ENCODE measurements at places on chromosomes 11 and 22.

DNA sequence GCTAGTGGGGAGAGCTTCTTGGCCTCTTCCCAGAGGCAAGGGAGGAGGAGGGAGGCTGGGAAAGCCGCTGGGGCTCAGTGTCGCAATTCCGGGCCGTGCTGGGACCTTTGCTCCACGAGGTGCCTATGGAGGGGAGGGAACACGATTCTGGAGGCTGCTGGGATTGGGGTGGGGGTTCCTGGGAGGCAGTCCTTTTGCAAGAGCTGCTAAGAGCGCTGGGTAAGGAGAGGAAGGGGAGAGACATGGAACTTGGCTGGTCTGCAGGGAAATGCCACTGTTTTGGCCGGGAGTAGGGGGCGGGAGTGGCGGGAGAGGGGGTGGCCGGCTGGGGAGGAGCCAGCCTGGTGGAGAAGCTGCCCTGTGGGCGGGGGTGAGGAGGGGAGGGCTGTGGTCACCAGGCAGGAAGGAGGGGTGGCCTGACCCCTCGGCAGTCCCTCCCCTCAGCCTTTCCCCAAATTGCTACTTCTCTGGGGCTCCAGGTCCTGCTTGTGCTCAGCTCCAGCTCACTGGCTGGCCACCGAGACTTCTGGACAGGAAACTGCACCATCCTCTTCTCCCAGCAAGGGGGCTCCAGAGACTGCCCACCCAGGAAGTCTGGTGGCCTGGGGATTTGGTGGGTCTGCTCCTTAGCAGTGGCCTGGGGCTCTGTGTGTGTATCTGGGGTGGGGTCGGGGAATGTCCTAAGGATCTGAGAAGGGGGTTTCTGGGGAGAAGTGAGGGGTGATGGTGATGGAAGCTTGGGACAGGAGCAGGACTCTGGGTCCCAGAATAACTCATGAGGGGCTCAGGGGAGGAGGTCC lies at the start of gene NR1H3:
Gene NR1H3 (plus strand): TSS at position 480 of the 800 bp plus-strand sequence. CDS start 1,221 bp downstream, outside the sequence.
- DNase-seq: no peak

DNA sequence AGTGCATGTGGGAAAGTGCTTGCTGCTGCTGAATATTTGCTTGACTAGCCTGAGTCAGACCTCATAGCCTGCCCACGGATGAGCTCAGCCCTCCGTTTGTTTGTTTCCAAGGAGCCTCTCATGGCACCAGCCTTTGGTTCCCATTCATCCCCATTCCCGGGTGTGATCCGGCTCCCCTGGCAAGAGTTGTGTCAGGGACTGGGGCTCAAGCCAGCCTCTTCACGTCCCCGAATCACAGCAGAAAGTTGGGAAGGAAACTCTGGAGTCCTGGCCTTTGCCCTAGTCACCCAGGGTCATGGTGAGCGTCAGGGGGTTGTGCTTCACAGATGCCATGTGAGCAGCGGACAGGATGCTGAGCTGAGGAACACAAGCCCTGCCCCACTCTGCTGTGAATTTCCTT lies 13.8 kb downstream of the SEC14L3 start:
- no peak for DNase-seq

GRCh38 chr11:119789766-119790407 lies 60.9 kb upstream of the NECTIN1 start:
- DNase-seq: no peak

DNA sequence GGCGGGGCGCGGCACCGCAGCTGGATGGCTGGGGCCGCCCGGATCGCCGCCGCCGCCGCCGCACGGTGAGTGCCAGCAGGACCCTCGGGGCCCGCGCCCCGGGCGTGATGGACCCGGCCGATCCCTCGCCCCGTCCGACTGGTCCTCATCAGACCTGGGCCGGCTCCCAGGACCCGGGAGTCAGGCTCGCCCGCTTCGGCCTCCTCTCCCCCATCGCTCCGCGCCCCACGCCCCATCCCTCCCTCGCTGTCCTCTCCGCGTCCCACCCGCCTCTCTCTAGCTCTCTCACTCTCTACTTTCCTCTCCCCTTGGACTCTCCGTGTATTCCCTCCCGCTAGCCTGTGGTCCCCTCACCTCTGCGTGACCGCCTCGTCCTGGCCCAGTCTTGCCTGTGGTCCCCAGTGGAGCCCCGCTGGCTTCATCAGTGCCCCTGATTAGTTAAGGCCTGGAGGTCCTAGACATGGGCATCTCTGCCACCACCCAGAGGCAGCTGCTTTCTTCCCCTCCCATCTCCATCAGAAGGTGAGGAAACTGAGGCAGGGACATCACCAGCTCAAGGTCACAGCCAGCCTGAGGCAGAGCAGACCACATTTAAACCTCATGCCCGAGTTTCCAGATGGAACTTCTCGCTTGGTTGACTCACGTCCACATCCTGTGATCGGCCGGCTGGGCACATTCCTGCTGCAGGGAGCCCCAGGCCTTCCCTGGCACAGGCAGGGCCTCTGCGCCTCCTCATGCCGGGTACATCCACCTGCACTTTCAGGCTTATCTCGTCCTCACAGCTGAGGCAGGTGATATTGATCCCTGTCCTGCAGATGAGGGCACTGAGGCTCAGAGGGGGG lies 429 bp downstream of the SLC39A13 start:
- DNase-seq: no peak

DNA sequence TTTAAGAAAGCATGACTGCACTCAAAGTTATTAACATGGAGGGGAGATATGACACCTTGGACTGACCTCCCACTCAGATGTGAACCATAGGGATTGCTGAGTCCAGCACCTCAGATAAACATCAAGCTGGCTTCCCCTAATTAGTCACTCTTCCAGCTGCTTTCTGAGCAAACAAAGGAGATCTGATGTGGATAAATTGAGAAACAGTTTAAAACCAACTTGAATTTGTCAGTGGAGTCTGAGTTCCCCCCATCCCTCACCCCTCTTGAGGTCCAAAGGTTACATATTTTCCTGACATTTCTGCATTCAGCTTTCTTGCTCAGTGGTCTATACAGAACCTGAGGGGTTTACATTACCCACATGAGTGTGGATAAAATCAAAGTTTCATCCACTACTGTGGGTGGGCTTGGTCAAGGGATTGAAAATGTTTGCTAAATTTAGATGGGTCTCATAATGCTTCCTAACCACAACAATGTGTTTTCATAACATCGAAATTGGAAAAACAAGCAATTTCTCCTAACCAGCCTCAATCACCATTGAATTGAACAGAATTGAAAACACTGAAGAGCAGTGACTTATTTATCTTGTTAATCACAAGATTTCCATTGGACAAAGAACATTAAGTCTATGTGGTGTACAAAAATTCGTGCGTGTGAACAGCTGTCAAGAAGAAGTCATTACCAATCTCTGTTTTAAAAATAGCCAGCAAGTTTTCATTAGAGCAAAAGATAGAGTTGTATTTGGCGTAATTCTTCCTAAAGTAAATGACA lies 292.3 kb downstream of the METTL15 start:
- DNase-seq: no peak

- DNase-seq: no peak
These were observed 33.8 kb upstream of the OR9G4 start for GRCh38 chr11:56782167-56782847.

DNA sequence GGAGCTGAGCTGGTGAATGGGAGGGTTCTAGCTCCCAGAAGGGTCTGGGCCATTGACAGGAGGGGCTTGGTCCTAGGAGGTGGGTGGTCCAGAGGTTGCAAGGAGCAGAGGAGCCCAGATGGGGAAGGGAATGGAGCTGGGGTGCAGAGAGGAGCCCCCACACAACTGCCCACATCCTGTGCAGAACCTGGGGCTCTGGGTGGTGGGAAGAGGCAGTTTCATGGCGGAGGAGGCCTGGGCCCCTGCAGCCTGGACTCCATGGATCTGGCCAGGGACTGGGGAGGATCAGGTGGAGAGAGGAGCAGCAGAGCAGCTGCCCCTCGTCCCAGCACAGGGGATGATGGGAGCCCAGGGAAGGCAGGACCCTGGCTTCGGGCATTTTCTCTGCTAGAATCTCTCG lies 963 bp upstream of the ADORA2A start:
- DNase-seq: no peak

- no peak for DNase-seq
These were observed 21.1 kb upstream of the CSF2RB start for GRCh38 chr22:36892292-36892691.

GRCh38 chr11:22763166-22763565 lies 66.4 kb downstream of the SVIP start:
- no peak for DNase-seq

- no peak for DNase-seq
These were observed 208.5 kb downstream of the TENM4 start for GRCh38 chr11:79232346-79232745.

- no peak for DNase-seq
These were observed 99.5 kb downstream of the SPATA19 start for GRCh38 chr11:133745791-133746190.

GRCh38 chr22:29385748-29386147 lies 2.6 kb downstream of the AP1B1 start:
- DNase-seq: no peak

- no peak for DNase-seq
These were observed 13.4 kb downstream of the DGCR2 start for GRCh38 chr22:19108807-19109197.

DNA sequence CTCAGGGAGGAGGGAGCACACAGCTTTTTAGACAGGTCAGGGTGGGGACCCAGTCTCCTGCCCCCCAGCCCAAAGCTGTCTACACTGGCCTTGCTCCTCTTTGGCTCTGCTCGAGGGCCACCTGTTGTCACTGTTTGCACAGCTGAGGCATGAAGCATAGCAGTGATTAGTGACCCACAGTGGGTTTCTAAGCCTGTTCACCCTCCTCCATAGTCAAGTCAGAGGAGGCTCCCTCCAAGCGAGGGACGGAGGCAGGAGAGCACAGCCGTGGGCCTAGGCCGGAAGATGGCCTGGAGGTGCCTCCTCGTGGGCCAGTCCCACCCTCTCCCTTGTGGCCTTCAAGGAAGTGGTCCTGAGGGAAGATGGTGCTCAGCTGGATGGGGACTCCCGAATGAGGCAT lies 241.1 kb downstream of the GRIK4 start:
- no peak for DNase-seq

DNA sequence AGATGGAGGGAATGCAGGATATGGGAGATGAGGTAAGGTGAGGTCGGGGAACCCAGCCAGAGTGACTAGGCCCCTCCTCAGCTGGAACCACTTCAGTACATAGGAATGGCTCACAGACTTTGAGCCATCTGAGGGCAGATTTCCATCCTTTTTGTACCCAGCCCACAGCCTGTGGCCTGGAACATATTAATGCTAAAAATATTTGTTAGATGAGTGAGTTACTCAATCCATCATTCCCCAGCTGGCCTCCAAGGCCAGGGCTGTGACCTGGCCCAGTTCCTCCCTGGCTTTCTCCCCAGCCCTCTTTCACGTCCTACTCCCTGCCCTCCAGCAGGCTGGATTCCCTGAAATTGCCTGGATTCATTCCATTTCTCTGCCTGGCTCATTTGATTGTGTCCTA lies 57.2 kb upstream of the PRDM11 start:
- no peak for DNase-seq

DNA sequence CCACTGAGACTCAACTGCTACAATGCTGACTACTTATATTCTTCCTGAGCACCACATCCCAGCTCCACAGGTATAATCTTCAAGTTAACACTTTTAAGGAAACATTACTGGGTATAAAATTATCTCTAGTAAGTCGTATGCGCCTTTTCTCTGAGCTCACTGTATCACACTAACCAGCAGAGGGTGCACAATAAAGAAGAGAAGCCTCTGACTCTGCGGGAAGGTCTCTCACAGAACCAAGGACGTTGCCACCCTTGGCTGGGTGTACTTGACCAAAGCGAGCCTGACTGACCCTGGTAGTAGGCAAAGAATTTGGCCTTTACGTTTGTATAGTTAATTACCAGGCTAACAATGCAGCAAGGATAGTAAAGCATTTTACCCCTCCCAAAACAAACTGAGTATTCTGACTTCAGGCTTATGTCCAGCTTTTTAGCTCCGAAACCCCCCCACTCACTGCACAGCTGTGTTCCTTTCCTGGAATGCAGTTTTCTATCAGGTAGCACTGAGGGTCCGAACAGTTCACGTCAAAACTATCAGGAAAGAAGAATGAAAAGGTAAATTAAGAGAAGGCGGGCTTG lies at the start of gene BTBD18:
Gene BTBD18 (minus strand): TSS at position 144 of the 578 bp plus-strand sequence. CDS start 631 bp downstream, outside the sequence.
- no peak for DNase-seq

GRCh38 chr11:61682906-61683675 lies 2.9 kb downstream of the DAGLA start:
- DNase-seq: no peak
